Calu3 (cell line): ENCODE measurements at places on chromosomes 4 and X. TPM values are rescaled to one million over a fixed set of nuclear protein-coding genes. Genes with fewer than 3 reads are reported as not detected.

DNA sequence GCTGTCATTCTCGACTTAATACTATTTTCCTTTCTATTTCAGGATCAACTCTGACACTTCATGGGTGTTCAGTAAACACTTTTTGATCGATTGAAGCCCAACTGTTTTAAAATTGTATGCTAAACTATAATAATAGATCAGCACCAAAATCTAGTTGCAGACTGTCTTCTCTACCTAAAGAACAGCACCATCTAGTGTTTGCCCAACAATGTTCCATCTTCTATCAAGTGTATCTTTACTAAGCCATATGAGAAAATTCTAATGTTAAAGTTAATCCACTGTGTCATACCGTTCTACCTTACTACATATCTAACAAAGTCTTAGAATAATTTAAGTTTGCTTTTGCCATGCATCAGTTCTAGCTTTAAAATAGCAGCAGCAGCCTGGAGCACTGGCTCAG lies 113.0 kb upstream of the PRDX4 start:
- peak; percentile 5 for DNase-seq

DNA sequence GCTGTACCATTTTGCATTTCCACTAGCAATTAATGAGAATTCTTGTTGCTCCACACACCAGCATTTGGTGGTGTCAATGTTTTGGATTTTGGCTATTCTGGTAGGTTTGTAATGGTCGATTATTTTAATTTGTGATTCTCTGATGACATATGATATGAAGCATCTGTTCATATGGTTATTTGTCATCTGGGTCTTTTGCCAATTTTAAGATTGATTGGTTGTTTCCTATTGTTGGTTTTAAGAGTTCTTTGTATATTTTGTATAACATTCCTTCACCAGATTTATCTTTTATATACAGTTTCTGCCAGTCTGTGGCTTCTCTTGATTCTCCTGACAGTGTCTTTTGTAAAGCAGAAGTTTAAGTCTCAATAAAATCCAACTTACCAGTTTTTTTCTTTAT lies 18.5 kb upstream of the BDH2 start:
- DNase-seq: no peak

DNA sequence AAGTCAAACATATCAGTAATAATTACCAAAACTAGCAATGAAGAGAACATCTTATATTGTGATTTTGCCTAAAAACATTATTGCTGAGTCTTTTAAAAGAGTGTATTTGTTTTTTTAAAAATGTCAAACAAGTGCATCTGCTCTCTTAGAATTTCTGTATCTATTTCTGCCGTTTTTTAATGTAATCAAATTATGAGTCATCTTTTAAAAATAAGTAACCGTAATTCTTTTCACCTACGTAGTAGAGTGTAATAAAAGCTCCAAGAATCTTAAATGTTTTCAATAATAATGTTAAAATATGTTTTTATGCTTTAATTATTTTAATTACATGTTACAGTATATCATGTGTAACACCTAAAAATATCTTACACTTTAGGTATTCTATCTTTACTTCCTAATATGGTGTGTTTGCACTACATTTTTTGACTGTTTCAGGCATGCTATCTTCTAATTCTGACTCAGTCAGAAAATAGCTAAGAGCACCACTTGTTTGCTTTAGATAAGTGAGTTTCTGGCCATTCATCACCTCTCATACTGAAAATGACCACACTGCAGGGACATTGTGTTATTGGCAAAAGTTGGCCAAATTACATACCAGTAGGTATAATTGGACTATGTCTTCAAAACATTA lies 368.5 kb downstream of the PCDH7 start:
- no peak for DNase-seq

- no peak for DNase-seq
These were observed 6.3 kb downstream of the FMR1 start for GRCh38 chrX:147917700-147918695.

DNA sequence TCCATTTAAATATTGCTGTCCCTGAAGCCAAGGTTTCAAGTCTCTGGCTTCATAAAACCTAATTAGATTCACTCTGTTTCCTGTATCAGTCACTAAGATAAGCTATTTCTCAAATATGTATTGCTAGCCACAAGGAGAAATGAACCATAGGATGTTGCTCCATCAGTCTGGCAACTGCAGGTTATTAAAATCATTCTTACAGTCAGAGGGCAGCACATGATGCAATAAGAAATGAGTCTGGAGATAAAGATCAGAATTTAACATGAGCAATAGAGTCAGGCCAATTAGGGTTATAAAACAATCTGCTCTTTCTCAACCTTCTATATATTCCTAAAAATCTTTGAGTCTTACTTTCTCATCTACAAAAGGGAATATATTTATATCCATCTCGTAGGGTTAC lies 7.2 kb downstream of the PRKG2 start:
- no peak for DNase-seq

- DNase-seq: no peak
These were observed 270.3 kb downstream of the ASMT start for GRCh38 chrX:1885116-1885515.

DNA sequence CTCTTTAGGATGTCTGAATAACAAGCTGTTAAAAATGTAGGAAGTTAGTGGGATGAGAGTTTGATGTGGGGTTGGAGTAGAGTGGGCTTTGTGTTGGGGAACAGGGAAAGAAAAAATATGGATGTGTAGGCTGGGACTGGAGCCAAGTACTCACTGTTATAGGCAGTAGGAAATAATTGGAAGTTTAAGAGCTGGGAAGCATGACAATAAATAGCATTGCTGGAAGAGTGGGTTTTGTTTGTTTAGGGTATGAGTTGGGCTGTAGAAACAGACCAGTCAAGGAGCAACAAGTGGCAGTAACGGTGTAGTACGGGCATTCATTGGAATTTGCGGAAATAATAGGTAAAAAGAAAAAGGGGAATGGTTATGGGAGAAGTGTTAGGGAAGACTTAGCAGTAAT lies 81.6 kb downstream of the KDM6A start:
- no peak for DNase-seq

GRCh38 chrX:48904626-48905025 lies 6.8 kb downstream of the SLC35A2 start:
- no peak for DNase-seq

- no peak for DNase-seq
These were observed 19.9 kb upstream of the ENPP6 start for GRCh38 chr4:184237612-184238011.

DNA sequence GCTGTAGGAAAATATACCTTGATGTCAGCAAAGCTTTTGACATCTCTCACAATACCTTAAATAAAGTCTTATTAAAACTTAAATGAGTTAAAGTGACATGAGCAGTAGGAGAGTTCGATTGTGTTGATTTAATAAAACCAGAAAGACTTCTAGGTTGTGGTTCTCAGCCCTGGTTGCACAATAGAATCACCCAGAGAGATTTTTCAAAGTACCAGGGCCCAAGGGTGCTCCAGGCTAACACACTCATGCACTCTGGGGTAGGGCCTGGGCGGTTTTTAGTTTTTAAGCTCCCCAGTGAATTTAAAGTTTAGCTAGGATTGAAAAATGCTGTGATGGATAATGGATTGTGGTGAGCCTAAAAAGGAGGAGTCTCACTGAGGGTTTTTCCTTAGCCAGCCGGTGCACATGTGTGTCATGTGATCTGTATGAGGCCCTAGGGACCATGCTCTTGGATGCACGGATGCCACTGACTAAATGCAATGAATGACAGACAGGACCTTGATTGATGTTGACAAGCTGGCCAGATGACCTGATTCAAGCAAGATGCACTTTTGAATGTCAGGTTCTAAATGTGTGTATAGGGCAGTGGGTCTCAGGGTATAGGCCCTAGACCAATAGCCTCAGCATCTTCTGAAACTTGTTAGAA lies 185.0 kb downstream of the PTTG2 start:
- DNase-seq: no peak

GRCh38 chrX:6283826-6284225 lies 55.2 kb upstream of the NLGN4X start:
- no peak for DNase-seq

- DNase-seq: no peak
These were observed 45.1 kb downstream of the ARHGEF9 start for GRCh38 chrX:63739885-63740284.

GRCh38 chrX:23819385-23820234 lies 36.6 kb downstream of the SAT1 start:
- no peak for DNase-seq

DNA sequence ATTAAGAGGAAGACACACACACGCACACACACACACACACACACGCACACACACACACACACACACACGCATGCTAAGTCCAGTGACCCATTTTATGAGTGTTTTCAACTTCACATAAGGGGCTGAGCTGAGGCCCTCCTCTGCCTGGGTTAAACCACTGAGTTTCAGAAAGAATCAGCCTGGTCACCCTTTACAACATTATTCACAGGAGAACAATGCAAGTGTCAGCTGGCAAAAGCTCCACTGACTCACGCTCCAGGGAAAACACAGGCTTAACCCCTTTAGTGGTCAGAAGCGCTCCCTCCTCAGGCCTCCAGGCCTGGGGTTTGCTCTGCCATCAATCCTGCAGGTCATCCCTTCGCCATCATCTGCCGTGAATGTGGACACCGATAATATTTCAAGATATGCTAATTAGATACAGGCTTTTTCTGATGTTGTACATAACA lies 46.9 kb downstream of the ACOX3 start:
- no peak for DNase-seq

- no peak for DNase-seq
These were observed 1.4 kb upstream of the MAGED1 start for GRCh38 chrX:51891821-51892551.

GRCh38 chr4:7581477-7581876 lies 146.7 kb upstream of the PSAPL1 start:
- no peak for DNase-seq

DNA sequence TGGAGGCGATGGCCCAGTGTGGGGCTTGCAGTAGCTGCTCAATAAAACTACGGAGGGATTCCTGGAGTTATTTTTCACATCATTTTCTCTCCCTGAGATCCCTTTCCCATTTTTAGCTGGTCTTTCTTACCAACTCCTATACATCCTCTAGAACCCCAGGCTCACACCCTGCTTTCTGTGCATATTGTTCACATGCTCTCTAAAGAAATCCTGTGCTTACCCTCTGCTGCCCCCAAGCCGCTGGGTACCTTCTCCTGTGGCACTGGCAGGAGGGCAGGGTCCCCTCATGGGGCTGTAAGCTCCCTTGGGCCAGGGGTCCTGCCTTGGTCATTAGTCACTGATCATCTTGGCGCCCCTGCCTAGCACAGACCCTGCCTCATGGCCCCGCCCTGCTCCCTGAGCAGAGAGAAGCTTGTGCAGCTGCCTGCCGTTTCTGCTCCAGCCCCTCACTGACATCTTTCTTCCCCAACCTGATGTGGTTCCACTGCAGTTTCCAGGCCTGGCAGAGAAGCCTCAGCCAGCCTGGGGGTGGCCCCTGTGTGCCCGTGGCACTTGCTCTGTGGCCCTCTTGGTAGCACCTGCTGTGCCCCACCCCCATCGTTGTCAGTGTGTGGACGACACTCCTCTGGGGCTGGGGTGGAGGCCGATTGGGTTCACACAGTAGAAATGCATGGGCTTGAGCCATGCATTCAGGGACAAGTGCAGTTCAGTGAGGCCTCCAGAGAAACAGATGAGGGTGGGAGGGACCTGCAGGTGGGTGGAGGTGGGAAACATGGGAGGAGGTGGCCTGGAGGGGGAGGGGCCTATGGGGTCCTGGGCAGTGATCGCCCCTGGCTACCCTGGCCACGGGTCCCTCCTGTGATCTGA lies 69.5 kb downstream of the WFS1 start:
- DNase-seq: no peak

DNA sequence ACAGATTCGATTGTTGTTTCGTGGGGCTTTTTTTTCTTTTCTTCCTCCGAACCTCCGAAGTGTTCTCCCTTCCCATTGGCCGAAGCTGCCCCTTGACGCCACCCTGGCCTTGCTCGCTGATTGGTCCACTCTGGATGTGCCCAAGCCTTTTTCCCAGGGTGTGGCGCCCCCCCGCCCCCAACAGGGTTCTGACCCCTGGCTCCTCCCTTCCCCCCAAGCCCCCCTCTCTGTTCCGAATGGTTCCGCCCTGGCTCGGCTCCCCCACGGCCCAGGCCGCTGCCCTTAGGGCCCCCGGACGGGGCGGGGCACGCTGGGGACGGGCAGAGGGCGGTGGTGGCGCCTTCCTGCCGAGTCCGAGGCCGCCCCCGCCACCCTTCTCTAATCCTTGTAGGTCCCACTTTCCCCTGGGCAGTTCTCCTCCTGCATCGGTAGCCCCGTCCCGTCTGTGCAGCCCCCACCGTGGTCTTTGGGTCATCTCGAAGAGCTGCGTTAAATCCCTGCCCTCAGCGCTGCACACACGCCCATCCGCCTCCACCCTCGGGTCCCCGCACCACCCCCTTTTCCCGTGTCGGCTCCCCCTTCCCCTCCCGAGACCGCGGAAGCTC lies 25.5 kb downstream of the UTP14A start:
- peak; percentile 81 for DNase-seq

GRCh38 chrX:19723427-19723826 lies 164.0 kb downstream of the SH3KBP1 start:
- DNase-seq: no peak

DNA sequence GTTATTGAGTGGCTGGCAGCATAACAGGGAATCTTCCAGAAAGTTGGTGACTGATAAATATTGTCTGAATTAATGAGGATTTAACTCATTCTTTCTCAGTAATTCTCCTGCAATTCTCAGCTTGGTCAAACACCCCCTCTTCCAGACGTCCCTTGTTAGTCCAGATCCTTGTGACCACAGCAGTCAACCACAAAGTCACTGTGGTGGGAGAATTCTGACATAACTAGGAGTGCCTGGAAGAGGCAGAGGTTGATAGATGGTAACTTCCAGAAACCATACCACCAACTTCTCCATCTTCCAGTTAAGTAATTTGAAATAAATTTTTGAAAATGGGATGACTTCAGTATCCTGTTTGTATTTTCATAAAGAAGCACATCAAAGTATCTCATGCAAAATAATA lies 90.1 kb downstream of the CEP44 start:
- DNase-seq: no peak

GRCh38 chr4:1356181-1356998 lies 9.4 kb downstream of the UVSSA start:
- DNase-seq: peak; percentile 48

The ARMCX4 gene
- total RNA-seq: 1.5 and 1.8 TPM in 2 replicates

The BRS3 gene
- total RNA-seq: not detected in 2 replicates

The MAGEA8 gene
- total RNA-seq: not detected in 2 replicates

The SYTL4 gene
- total RNA-seq: 16.0 and 17.3 TPM in 2 replicates
